Thoracic aorta (tissue), 2 donors: ENCODE measurements at places on chromosomes 7 and 10.

GRCh38 chr10:34607894-34608293 is 207.2 kb downstream of the PARD3 start:
- H3K27me3 ChIP-seq = no peaks in the 10 kb centered on the region
- no peak overlapping the region for H3K4me3 ChIP-seq
- H3K27ac ChIP-seq = no peak overlapping the region
- no peaks in the 10 kb centered on the region for H3K36me3 ChIP-seq
- DNase-seq = no peak

DNA sequence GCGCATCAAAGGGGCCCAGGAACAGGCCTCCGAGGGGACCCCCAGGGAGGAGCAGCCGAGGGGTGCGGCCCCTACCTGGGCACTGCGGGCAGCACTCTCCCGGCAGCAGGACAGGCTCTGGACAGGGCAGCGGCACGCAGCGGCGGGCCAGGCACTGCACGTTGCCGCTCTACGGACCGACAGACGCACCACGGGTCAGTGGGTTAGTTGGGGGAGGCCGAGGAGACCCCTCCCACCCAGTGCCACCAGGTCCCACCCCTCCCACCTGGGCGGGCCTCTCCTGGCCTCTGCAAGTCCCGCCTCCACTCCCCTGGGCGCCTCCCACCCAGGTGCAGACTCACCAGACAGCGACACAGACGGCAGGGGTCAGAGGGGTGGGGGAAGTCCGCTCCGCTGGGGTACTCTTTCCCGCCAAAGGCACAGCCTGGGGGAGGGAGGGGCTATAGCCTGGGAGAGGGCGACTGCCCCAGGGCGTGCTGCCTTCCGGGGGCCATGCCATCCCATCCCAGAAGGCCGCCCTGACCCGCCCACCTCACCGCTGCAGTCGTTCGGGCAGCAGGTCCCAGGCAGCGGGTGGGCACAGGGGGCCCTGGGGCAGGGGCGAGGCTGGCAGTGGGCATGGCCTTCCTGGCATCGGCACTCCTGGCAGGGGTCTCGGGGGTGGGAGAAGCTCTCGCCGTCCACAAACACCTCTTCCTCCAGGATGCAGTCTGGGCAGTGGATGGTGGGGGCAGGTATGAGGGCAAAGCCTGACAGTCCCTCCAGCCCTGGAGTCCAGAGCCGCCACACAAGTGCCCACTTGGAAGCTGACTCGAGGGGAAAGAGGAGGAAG is 19.2 kb downstream of the KCP start:
- H3K36me3 ChIP-seq = no peaks in the 10 kb centered on the region
- no peak overlapping the region for H3K27ac ChIP-seq
- no peaks in the 10 kb centered on the region for H3K4me1 ChIP-seq
- H3K4me3 ChIP-seq = peak overlapping the region; percentile 53

DNA sequence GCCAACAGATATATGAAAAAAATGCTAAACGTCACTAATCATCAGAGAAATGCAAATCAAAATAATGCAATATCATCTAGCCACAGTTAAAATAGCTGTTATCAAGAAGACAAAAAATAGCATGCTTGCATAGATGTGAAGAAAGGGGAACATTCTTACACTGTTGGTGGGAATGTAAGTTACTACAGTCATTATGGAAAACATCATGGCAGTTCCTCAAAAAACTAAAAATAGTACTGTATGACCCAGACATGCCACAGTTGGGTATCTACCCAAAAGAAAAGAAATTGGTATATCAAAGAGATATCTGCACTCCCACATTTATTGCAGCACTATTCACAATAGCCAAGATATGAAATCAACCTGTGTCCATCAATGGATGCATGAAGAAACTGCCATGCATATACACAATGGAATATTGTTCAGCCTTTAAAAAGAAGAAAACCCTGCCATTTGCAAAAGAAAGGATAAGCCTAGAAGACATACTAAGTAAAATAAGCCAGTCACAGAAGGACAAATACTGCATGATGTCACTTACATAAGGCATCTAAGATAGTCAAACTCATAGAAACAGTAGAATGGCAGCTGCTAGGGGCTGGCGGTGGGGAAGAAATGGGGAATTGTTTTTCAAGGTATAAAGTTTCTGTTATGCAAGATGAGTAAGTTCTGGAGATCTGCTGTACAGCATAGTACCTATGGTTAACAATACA is 107.0 kb downstream of the PTPN20 start:
- no peaks in the 10 kb centered on the region for H3K27me3 ChIP-seq
- H3K4me3 ChIP-seq = no peak overlapping the region
- H3K36me3 ChIP-seq = no peaks in the 10 kb centered on the region
- H3K4me1 ChIP-seq = no peaks in the 10 kb centered on the region

- H3K4me3 ChIP-seq = peak overlapping the region; percentile 35
- H3K36me3 ChIP-seq = peaks cover 15% of the 10 kb centered on the region
- no peaks in the 10 kb centered on the region for H3K27me3 ChIP-seq
Measured at GRCh38 chr10:102795453-102796406, 41.5 kb downstream of the CYP17A1 start.

- no peaks in the 10 kb centered on the region for H3K27me3 ChIP-seq
- no peaks in the 10 kb centered on the region for H3K36me3 ChIP-seq
- H3K27ac ChIP-seq = no peak overlapping the region
- no peak overlapping the region for H3K4me3 ChIP-seq
- no peaks in the 10 kb centered on the region for H3K4me1 ChIP-seq
- no peak for DNase-seq
Measured at GRCh38 chr7:88835147-88835728, 39.7 kb upstream of the TEX47 start.

DNA sequence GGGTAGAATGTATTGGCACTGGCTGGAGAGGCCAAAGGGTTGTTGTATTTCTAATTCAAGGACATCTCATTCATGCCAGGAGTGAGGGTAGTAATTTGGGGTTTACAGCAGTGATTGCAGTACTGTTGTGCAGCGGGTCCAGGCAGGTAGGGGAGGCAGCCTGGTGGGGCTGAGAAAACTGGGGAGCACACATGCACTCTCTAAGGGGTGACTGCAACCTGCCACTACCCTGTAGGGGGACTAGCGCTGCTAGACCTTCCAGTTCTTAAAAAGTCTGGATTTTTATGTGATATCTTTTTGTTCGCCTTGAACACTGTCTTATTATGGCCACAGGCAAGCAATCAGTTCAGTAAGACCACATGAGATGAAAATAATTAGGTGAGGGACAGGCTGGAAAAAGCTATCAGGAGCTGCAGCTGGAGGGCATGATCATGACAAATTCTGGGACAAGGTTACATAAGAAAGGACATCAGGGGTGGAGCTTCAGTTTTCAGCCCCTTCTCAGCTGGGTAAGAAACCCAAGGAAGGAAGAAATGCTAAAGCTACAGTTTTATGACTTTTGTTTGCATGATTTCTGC is 149.0 kb downstream of the ARHGAP21 start:
- no peak overlapping the region for H3K27ac ChIP-seq
- no peaks in the 10 kb centered on the region for H3K27me3 ChIP-seq
- DNase-seq = no peak
- H3K4me3 ChIP-seq = no peak overlapping the region
- H3K36me3 ChIP-seq = no peaks in the 10 kb centered on the region

DNA sequence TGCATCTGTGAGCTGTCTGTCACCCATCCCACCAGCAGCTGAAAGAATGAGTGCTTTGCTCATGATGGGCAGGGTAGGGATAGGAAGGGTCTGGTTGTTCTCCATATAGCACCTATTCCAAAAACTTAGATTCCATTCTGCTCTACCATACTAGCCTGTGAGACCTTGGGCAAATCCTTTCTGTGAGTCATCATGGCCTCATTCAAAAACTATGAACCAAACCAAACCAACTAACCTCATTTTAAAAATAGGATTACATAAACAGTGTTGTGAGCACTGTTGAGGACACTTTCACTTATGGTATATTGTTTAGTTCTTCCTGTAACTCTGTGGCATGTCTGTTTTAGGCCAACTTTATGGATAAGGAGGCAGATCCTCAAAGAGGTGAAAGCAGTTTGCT is 30.9 kb upstream of the STEAP4 start:
- no peaks in the 10 kb centered on the region for H3K36me3 ChIP-seq
- no peak for DNase-seq
- H3K4me3 ChIP-seq = no peak overlapping the region

DNA sequence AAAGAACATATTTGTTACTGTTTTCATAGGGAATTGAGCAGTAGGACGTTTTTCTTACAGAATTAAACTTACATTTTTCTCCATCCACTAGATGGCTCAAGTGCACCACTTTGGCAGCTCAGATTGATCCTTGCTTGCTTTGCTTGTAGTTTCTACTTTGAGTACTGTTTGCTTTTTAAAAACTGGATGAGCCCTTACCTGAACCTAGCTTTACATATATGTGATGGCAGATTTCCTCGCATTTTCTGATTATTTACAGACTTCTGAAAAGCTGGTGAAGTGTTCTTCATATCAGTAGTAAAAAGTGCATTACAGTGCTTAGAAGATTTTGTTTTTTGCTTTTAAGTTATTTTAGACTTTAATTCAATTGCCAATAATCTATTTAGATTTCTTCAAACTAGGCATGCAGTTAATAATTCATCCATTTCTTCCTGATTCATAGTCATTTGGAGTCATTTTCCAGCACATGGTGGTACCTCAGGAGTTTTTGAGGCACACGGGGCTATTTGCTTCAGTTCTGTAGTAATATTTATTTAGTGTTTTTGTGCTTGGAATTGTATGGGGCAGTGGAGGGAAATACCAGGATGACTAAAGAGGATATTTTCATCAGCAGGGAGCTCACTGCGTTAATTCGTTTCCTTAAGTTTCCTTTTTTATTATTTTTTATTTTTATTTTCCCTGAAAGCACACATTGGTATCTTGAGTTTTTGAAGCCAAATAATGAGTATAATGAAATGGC is 57.3 kb downstream of the MAPK8 start:
- no peak overlapping the region for H3K4me3 ChIP-seq
- H3K27ac ChIP-seq = no peak overlapping the region
- no peak for DNase-seq
- H3K36me3 ChIP-seq = no peaks in the 10 kb centered on the region
- no peaks in the 10 kb centered on the region for H3K4me1 ChIP-seq
- no peaks in the 10 kb centered on the region for H3K27me3 ChIP-seq
